ENCODE measurements at places on chromosomes 12 and 14.
A peak's percentile ranks its signal among the peaks of the same experiment; 100 is the strongest.

GRCh38 chr12:49962861-49963765 is 1.4 kb downstream of the AQP5 start:
- no peak for DNase-seq

DNA sequence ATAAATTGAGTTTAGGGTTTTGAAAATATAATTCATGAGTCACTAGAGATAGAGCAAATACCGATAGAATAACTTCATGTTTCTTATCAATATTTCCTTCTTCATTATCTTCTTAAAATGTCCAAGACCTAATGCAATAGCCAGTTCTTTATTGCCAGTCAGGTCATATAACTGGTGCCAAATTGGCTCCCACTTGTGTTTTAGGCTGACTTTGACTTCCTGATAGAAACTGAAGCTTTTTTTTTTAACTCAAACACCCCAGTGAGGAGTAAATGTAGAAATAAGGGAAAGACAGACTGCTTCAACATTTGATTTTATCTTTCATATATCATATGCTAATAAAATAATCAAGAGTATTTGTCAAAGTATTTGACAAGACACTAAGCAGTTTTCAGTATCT is 80.7 kb downstream of the ARMH4 start:
- DNase-seq, result no peak

GRCh38 chr14:20846560-20846959 is 43.9 kb upstream of the RNASE1 start:
- no peak for DNase-seq

DNA sequence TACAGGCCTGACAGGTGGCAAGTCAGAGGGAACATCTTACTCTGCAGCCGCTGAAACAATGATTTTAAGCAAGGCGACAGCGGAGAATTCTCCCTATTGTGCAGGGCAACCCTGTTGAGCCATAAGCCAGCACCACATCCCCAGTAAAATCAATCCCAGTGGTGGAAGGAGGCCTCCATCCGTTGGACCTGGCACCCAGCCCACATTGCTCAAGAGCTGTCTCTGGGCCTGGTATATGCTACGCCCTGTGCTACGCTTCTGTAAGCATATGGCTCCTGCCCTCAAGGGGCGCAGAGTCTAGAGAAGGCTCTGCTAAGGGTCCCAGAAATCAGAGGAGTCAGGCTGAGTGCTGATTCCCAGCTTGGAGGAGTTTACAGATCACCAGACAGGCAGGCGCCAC is 265.5 kb downstream of the CACNA1C start:
- no peak for DNase-seq

- DNase-seq, result no peak
Measured at GRCh38 chr14:50999726-51000125, 55.4 kb upstream of the PYGL start.

- DNase-seq, result no peak
Measured at GRCh38 chr14:52043690-52044089, 25.2 kb downstream of the NID2 start.

GRCh38 chr14:39266525-39266870 is 32.8 kb downstream of the MIA2 start:
- no peak for DNase-seq

DNA sequence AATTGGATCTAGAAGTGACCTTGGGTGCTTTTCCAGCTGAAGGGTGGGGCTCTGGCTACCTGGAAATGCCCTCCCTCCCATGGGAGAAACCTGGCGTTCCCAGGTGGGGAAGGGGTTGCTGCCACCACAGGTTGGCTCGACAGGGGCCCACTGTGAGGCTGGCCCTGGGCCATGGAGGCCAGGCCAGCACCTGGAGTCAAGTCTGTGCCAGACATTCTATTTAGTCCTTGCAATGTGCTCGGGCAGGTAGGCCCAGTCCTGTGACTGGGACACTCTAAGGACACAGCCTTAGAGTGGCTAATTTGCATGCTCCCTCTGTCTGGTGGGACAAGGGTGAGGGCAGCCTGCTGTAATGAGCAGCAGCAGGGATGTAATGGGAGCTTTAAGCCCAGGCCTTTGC is 11.9 kb downstream of the VRTN start:
- DNase-seq, result no peak

GRCh38 chr12:13587721-13588390 is 391.3 kb downstream of the EMP1 start:
- no peak for DNase-seq

DNA sequence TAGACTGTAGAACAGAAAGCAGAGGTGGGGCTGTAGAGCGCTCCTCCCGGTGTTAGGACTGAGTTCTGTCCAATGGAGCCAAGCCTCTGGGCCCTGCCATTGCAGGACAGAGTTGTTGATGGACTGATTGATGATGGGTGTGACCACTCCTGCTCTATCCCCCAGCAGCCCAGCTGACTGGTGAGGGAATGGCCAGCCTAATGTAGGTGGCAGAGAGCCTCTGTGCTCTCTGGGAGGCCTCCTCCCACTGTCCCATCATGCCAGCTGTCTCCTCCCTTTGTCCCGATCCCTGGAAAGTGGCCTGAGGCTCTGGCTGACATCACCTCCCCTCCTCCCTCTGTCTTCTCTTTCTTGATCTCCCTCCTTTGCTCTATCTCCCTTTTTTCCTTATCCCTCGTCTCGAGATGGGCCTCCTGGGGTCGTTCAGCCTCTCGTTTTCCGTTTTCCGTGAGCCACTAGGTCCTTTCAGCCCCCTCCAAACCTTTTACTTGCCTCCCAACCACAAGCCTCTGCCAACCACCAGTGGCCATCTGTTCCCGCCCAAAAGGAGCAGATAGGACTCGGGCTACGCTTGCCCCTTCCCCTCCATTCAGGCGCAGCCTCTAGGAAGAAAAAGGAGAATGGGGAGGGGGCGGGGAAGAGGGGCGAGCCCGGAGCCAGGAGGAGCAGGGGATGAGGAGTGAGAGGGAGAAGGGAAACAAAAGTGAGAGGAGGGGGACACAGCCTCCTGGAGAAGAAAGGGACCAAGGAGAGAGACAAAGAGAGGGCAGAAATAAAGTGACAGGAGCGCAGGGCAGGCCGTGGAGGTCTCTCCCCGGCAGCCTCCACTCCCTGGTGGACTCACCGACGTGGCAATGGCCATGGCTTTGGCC is 572 bp downstream of the EFS start:
- DNase-seq, result no peak

GRCh38 chr14:38405851-38406635 is 150.2 kb upstream of the CLEC14A start:
- peak; percentile 9 for DNase-seq

DNA sequence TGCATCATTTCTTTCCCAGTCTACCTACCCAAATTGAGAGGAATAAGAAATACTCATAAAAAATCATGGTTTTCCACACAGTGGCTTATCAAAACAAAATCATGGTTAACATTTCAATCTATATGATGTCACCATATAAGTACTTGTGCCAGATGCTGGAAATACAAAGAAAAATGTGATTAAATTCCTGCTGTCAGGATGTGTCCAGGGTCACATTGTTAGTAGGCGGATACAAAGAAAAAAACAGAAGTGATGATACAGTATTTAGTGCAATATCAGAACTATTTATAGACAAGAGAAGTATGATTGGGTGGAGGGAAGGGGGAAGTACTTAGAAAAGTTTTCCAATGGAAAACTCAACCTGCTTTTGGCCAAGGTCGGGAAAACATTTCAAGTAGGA is 47.0 kb upstream of the OR6J1 start:
- no peak for DNase-seq

DNA sequence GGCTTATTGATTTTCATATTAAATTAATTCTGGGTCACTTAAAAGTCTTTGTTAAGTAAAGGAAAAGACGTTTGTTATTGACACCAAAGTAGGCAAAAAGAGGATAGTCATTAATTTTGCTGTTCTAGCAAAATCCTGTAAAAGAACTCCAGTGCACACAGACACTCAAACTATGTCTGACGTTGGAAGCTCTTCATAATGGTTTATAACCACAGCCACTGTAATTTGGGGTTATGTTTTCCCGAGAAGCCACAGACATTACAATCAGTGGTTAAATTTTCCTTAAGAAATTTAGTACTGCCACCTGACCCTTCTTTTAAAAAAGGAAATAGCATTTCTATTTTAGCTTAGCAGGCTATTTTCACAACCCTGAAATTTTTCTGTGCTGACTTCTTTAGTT is 267.5 kb downstream of the CCDC91 start:
- DNase-seq, result no peak

DNA sequence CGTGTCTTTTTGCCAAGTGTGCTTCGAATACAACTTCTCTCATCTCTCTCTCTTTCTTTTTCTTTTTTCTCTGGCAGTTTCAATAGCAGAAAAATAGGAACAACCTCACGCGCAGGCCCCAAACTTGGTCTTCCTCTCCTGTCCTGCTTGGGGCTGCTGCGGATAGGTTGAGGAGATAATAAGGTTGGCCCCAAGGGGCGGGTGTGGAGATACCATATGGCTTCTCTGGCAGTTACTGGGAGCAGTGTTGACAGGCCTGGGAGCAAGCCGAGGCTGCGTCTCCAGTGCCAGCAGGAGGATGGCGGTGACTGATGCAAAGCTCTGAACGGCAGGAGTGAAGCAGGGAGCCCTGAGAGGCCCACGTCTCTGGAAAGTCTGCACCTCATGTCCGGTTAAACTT is 89.5 kb upstream of the MANSC4 start:
- no peak for DNase-seq

GRCh38 chr14:50311337-50311971 is 575 bp downstream of the L2HGDH start:
- DNase-seq, result peak; percentile 91

GRCh38 chr12:103494051-103494733 is 1.6 kb downstream of the C12orf42 start:
- no peak for DNase-seq

Measured in NCI-H510A treated with DMSO at 0.1 percent for 48 hours (cell line).